Renal cortical epithelial cell (primary cell): ENCODE measurements at places on chromosomes 7 and 10.

- no peak for DNase-seq
Observed at GRCh38 chr7:14024406-14024805, 34.9 kb upstream of the ETV1 start.

- no peak for DNase-seq
Observed at GRCh38 chr10:49678827-49679479, 498 bp upstream of the C10orf53 start.

GRCh38 chr7:37068038-37068437 is 343.7 kb upstream of the AOAH start:
- no peak for DNase-seq

GRCh38 chr10:105540381-105540780 is 899.3 kb downstream of the SORCS3 start:
- no peak for DNase-seq

GRCh38 chr10:30353851-30354250 is 4.8 kb upstream of the MTPAP start:
- DNase-seq, result no peak

DNA sequence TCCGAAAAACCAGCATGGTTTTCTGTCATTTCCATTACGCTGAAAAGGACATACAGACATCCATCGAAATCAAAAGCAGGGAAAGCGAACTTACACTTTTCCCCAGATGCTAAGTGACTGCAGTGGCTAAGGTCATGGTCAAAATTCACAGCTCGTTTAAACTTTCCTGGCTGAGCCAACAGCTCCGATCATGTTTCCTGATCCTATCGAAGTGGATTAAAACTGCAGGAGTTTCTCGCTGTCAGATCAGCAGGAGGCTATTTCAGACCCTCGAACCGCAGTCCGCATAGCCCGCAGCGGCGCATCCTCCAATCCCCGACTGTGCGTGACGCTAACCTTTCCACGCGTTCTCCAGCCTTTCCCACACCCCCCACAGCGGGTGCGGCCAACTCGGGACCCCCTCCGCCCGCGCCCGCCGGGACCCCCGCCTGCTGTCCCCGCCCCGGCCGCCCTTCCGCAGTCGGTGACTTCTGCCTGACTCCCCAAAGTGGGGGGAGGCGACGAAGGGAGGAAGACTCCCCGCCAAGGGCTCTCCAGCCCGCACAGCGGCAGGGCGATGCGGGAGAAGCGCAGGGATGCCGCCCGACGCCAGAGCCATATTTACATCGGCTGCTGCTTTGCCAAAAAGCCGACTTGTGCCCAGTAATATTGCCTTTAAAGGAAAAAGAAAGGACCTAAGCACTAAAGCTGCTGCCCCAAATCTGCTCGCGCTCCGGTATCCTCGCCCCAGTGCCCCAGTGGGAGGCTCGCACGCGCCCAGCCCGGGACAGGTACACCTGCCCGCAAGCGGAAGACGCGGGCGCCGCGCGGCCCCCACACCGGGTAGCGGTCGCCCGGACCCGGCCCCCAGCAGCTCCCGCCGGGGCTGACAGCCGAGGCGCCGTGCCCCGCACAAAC is 1.2 kb downstream of the PIP4K2A start:
- no peak for DNase-seq

DNA sequence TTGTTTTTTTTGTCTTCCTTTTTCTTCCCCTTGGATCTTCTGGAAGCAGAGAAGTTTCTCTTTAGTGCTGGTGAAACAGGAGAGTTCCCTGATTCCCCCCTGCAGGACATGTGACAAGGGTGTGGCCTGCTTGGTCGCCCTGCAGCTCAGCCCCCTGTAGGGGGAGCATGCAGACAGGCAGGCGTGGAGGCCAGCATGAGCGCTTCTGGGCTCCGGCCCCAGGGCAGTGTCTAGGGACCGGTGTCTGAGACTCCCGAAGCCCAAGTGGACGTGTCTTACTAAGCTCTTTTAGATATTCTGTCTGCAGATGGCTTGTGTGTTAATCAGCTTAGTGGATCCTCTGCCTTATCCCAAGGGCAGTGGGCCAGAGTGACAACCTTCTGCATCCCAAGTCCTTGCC is 26.1 kb downstream of the PRSS58 start:
- DNase-seq, result no peak

GRCh38 chr7:105137898-105138297 is 123.9 kb downstream of the KMT2E start:
- no peak for DNase-seq

GRCh38 chr10:116961406-116962251 is 43.4 kb downstream of the SHTN1 start:
- no peak for DNase-seq

- no peak for DNase-seq
Observed at GRCh38 chr10:3848775-3849635, 64.0 kb upstream of the KLF6 start.

DNA sequence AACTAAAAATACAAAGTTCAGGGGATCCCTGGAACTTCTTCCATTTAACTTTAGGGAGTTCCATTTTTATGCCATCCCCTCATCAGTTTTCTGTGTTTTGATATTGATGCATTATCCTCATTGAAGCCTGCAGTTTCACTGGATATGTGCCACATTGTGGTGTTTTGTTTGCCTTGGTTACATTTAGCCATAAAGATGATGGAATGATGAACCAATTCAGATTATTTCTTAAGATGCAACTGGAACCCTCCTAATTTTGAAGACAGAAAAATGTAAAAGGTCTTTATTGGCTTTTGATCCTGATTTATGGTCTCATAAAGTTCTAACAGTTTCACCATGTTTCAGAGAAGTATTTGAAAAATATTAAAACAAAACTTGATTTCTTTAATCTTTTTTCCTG is 314.2 kb upstream of the KLF6 start:
- no peak for DNase-seq

DNA sequence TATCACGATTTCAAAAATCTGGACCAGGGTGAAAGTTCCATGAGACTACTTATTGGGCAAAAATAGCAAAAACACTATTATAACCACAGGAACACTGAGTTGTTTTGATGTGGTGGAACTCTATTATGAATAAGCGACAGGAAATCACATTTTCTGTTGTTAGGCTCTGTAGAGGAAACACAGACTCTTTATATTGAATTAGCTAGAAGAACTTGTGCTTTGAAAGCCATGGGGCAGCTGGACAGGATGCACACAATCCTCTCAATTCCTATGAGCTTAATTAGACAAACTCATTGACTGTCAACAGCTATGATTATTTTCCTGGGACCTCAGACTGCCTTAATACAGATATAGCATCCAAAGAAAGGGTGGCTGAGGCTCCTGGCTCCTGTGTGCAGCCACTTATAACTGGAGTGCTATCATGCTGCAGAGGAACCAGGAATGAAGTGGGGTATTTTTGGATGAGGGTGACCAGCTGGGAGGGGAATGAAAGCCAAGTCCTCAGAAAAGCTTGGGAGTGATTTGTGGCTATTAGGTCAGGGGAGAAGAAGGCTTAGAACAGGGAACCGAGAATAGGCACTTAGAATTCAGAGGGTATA is 657.3 kb downstream of the TYW1 start:
- no peak for DNase-seq

DNA sequence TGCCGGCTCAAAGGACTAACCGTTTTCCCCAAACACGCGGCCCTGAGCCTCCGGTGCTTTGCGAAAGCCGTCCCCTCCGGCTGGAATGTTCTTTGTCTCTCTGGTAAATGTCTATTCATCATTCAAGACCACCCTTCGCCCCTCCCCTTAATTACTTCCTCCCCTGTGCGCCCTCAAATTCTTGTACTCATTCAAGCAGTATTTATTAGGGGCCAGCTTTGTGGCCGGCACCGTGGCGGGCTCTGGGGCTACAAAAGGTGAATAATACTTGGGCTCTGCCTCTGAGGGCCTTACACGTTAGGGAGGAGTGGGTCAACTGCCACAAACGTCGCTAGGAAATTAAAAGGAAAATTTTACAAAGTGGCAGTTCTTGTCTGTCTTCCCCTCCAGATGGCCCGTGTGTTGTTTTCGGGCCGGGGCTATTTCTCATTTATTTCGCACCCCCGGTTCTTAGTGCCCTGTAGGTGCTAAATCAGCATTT is 1.5 kb upstream of the MEST start:
- no peak for DNase-seq

GRCh38 chr10:100993986-100994708 is 5.5 kb upstream of the LZTS2 start:
- no peak for DNase-seq

DNA sequence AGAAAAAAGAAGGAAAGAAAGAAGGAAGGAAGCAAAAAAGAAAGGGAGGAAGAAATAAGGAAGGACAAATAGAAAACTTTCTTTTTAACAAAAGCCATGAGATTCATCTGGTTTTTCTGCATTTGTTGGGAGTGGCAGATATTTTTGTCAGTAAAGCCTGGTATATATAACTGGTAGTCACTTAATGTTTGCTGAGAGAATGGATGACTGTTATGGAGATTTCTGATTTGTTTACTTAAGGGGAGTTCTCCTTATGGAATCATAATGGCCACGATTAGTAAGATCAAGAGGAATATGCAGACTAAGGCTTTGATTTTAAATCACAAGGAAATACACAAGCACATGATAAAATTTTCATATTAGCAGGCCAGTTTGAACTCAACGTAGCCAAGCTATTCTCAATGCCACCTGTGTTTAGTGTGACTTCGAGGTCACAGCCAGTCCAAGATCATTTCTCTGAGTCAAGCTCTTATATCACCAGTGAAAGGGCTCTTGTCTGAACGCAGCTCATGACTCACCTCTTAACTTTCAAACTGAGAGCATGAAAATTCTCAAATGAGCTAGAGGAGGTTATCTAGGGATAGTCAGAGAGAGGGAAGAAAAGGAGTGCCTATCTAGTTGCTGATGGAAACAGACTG is 445.1 kb upstream of the ZMIZ1 start:
- DNase-seq, result peak; percentile 69

- DNase-seq, result peak; percentile 42
Observed at GRCh38 chr10:117003336-117003735, 1.7 kb downstream of the SHTN1 start.

DNA sequence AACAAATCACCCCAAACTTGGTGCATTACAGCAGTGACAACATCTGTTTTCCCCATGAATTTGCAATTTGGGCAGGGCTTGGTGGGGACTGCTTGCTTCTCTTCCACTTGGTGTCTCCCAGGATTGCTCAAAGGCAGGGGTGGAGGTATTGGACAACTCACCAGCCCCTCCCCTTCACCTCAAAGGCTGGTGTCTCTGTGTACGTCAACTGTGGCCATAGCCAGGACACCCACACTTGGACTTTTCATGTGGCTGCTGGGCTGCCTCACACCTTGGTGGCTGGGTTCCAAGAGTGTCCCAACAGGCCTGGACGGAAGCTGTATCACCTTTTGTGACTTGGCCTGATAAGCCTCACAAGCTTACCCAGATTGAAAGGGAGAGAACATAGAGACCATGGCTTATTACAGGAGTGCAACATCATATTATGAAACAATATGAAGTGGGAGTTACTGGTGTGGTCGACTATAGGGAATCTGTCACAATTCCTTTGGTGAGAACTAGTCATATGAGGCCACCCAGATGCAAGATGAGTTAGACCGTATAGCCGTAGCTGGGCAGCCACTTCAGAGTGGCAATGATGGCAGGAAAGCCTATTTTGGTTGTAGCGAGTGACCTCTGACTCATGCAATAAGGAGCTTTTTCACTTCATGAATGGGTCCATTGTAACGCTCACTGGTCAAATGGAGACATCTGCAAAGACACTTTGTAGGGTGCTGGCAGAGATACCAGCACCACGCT is 187.6 kb upstream of the ITGB1 start:
- DNase-seq, result peak; percentile 57

- DNase-seq, result no peak
Observed at GRCh38 chr10:51920672-51921071, 221.3 kb upstream of the CSTF2T start.

- DNase-seq, result peak; percentile 70
Observed at GRCh38 chr7:104900525-104901239, 113.3 kb upstream of the KMT2E start.

GRCh38 chr10:84415539-84416244 is 87.3 kb downstream of the CCSER2 start:
- DNase-seq, result peak; percentile 68

GRCh38 chr7:121871188-121871587 is 1.8 kb upstream of the PTPRZ1 start:
- DNase-seq, result no peak

GRCh38 chr10:71666639-71667386 is 52.8 kb downstream of the C10orf105 start:
- DNase-seq, result peak; percentile 3

DNA sequence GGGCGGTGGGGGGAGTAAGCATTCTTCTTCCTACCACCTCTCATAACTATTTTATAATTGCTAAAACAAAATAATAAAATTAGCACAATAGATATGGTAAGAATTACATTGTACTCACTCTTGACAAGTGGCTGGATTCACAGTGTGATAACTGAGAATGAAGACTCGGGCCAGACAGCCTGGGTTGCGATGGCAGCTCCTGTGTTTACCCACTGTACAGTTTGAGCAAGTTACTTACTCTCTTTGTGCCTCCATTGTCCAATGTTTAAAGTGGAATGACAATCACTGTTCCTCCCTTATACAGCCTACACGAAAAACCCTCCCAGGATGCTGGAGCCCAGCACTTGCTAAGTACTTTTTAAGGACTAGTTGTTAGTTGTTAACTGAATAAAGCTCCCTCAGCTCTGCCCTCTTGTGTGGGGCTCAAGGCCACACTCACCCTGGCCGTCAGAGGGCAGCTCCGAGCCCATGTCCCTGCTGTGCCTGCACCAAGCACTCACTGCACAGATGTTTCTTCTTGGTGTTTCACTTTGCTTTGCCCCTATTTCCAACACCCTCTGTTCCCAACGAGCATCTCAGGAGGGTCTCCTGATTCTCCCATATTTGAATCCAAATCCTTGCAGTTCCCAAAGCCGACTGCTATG is 56.4 kb upstream of the NPS start:
- DNase-seq, result no peak

DNA sequence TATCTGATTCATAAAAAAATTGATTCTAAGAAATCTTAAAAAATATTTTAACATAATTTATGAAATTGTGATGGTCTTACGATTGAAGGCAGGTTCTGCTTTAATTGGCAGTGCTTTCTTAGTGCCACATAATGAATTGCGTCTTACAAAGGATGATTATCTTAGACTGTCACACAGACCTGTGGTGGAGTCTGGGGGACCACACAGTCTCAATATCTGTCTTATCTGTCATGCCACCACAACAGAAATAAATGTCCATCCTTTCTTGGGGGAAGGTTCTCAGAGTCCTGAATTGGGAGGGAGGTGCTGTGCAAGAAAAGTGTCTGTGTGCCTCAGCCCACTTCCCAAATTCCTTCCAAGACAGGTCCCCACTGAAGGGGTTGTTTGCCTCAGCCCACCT is 34.0 kb downstream of the ZDHHC6 start:
- no peak for DNase-seq
